ENCODE measurements at places on chromosomes 16 and 17.

DNA sequence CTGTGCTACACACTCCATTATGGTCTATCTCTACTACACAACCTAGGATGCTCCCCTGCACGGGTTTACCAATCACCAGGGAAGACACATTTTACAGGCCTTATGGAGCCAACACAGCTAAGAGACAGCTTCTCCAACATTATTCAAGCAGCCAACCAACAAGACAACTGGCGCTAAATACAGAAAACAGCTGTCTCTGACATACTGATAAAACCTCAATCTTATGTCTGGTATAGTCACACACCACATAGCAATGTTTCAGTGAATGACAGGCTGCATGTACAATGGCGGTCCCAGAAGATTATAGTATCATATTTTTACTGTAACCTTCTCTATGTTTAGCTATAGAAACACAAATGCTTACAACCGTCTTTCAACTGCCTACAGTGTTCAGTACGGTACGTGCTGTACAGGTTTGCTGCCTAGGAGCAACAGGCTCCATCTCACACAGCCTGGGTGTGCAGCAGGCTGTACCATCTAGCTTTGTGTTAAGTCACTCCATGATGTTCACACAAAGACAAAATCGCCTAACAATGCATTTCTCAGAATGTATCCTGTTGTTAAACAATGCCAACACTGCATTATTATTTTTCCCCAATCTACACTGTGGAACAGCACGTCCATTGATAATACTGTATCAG lies 10.9 kb downstream of the USP22 start:
- no peak for DNase-seq

DNA sequence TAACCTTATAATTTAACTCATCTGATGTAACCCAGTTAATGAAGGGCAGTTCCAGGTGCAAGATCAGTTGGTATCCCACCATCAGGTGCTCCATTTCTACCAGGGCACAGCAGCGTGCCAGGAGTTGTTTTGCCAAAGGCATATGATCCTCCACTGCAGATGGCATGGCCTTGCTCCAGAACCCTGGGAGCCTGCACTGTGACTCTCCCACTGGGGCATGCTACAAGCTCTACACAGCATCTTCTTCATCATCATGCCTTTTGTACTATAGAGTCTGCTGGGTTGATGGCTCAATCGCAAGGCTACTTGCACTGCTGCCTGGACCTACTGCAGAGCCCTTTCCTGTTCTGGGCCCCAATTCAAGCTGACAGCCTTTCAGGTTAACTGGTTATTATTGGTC lies 11.3 kb upstream of the MAPT start:
- DNase-seq: peak; percentile 69

- DNase-seq: peak; percentile 25
These were observed 29.0 kb downstream of the RBBP6 start for GRCh38 chr16:24568392-24568791.

DNA sequence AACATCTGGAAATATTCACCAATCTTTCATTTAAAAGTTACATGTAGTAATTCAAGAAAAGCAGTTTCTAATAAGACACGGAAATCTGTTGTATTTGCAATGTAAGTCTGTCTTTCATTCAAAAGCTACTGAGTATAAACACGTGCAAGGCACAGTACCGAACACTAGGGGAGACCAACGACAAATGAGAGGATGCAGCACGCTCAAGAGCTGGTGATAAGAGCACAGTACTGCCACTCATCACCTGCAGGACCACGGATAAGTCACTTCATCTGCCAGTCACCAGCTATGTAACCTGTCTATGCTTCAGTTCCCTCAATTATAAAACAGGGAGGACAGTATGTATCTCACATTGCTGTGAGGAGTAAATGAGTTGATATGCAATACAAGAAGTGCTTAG lies 67.1 kb downstream of the CLEC18A start:
- DNase-seq: peak; percentile 1

GRCh38 chr17:81909966-81910839 lies 996 bp downstream of the PCYT2 start:
- peak; percentile 60 for DNase-seq

GRCh38 chr17:71022758-71023157 lies 853.4 kb downstream of the KCNJ2 start:
- no peak for DNase-seq

DNA sequence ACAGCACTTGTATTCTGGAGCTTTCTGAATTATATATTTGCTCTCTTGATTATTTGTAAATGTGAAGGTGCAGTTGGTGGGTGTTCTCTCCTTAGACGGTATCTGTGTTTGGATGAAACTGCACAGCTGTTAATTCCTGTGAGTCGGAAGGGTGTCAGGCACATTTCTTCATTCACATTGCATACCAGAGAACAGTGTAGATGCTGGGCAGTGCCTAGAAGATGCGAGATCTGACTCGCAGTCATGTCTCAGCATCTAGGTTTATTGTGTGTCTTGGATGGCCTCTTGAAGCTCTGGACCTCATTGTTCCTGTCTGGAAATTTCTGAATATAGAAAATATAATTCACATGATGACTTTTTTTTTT lies 61.2 kb downstream of the CLEC16A start:
- no peak for DNase-seq

DNA sequence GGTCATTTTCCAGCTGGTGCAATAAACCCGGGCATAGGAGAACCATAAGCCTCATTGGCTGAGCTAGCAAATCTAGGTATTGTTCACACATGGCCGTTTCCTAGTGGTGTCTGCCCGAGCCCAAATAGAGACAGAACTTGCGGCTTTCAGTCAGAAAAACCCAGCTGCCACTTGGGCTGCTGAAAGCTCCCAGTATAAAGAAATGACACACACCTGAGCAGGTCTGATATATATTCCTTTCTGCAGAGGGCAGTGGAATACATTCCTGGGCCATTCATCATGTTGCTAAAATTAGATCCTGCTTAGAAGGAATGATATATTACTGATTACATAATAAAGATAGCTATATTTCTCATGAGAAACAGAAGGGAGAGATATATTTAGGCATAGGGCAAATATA lies 83.9 kb upstream of the IRX5 start:
- no peak for DNase-seq

DNA sequence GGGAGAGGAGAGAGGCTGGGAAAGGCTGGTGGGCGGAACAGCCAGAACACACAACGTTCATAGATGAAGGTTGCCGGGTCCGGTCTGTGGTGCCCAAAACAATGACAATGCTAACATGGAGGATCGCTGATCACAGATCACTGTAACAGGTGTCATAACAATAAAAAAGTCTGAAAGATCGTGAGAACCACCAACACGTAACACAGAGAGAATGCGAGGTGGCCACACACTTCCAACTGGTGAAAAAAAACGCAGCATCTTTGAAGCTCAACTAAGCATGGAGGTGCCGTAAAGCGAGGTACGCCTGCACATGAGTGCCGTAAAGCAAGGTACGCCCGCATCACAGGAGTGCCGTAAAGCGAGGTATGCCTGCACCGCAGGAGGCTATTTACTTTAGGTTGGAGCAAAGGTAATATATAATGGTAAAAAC lies 42.3 kb downstream of the ABR start:
- no peak for DNase-seq

DNA sequence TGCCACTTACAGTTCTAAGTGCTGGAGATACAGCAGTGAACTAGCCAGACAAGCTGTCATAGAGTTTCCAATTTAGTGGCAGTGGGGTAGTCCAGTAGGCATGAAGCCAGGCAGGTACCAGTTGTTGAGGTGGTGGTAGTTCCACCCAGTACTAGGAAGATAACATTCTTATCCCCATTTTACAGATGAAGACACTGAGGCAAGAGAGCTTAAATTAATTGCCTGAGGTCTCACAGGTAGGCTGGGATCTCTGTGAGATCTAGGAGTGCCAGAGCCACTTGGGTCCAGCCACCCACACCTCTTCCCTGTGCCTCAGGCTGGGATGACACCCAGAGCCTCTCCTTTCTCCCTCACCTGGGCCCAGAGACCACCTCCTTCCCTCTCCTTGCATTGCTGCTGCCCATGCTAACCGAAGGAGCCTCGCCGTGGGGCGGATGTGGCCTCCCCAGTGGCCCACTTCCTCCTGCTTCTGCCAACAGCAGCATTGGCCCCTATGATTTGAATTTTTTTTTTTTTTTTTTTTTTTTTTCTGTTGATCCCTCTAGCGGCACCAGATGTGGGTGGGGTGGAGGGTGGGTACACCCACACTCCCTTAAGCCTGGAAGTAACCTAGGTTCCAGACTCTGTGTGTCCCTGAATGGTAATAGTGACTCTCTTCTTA lies 114.0 kb downstream of the PRKCB start:
- DNase-seq: peak; percentile 44

DNA sequence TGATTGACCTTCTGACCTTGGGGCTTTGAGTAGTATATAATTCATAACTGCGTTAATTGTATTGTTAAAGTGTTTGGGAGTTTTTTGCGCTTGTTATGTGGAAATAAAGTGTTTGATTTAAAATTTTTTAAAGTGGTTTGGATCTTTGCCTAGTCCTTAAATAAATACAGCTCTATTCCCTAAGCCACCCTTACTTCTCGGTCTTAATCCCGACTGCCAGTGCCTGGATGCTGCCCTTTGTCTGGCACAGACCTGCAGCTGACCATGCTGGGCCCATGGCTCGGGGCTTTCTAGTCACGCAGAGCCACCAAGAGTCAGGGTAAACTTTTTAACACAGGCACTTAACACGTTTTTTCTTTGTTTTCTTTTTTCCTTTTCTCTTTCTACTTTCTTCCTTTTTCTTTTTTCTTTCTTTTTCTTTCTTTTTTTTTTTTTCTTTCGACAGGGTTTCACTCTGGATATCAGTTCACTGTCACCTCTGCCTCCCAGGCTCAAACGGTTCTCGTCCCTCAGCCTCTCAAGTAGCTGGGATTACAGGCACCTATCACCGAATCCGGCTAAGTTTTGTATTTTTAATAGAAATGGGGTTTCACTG lies 19.6 kb upstream of the SLC5A11 start:
- no peak for DNase-seq

- no peak for DNase-seq
These were observed 20.0 kb upstream of the SLC35G3 start for GRCh38 chr17:35214192-35214591.

DNA sequence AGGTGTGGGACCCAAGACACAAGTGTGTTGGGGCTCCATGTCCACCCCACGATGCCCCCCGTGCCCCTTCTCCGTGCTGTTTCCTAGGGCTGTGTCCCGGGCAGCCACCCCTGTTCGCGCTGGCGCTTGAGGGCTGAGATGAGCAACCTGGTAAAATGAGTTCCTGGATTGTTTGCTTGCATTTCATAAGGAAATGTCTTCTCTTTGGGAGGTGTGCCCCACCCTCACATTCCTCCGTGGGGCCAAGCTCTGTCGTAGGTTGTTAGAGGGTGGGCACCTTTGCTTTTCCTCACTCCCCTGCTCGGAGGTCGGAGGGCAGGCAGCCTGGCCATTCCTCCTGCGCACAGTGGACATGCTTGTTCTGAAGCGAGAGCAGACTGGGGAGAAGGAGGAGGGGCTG lies 171.3 kb upstream of the CHMP6 start:
- no peak for DNase-seq

DNA sequence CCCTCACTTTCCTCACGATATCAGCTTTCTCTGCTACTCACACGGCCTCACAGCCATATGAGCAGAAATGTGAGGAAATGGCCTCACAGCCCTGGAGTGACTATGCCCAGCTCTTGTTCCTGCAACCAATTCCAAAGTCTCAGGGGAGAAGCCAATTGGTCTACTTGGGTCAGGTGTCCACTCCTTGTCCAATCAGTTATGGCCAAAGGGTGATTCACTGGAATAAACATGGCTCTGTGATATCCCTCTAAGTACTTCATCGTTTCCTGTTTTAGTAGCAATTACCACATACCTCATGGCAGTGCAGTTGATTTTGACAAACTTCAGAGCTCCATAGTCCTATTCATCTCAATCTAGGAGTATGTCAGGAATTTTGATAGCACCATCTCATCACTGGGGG lies 195.4 kb downstream of the KATNIP start:
- DNase-seq: no peak

DNA sequence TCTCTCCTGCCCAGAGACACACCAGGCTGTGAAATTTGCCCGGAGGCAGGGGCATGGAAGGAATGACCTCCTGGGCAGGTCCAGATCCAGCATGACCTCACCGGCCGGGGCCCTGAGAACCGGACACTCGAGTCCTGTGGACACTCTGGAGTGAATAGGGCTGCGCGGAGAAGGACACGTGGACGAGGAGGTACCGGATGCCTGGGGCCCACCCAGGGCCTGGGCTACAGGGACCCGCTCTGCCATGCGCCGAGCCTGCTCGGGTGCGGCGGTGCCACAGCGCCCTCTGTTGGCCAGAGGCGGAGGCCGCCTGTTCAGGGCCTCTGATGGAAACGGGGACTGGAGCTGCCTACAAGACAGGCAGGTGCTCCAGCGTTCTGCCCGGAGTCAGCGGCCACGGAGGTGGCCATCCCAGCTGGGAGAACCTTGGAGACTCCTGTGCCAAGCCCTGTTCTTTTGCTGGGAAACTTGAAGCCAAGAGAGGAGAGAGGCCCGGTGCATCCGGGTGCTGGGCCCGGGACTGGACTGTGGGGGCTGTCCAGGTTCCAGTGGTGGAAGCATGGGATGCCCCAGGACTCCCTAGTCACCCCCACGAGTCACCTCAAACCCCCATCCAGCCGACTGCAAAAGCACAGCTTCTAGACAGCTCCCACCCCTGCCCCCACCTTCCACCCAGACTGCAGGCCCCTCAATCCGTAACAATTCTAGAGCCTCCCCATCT lies 19.3 kb upstream of the NXPH3 start:
- peak; percentile 80 for DNase-seq

DNA sequence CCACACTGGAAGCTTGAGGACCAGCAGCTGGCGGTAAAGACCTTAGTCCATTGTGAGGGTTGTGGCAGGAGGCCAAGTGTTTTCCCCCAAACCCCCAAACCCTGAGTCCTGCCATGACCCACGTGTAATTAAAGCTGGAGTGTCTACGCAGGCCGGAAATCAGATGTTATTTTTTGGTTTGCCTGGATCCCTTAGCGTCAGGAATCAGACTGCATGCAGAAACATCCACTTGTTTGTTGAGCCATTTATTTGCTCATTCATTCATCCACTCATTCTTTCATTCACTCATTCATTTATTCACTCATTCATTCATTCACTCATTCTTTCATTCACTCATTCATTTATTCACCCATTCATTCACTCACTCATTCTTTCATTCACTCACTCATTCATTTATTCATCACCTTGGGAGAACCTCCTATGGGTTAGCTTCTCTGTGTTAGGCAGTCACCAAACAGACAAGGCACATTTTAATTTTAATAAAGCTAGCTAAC lies 313.1 kb downstream of the MAF start:
- no peak for DNase-seq

- no peak for DNase-seq
These were observed 4.5 kb downstream of the NPTX1 start for GRCh38 chr17:80471922-80472321.

- no peak for DNase-seq
These were observed 9.8 kb downstream of the ADAM11 start for GRCh38 chr17:44768505-44769142.

GRCh38 chr17:38363016-38363415 lies 11.4 kb downstream of the SOCS7 start:
- DNase-seq: no peak

GRCh38 chr16:9443864-9444263 lies 352.4 kb downstream of the HAPSTR1 start:
- no peak for DNase-seq

DNA sequence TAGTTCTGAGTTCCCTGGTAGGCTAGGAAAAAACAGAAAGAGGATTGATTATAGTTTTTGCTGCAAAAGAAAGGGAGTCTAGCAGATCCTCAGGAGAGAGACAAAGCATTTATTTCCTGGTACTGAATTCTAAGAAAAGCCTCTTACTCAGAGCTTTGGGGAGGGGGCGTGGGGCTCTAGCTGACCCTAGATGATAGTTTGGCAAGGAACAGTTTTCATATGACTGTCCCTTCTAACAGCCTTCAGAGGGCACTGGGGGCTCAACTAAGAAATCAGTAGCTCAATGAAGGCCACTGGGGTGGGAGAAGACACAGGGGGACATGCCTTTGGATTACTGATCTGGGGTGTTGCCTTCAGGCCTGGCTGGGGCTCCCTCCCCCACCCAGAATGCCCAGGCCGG lies 4.0 kb downstream of the CA7 start:
- DNase-seq: no peak
